ENCODE measurements at places on chromosomes 4 and X. TPM values are rescaled to one million over a fixed set of nuclear protein-coding genes. Genes with fewer than 3 reads are reported as not detected.

Gene SPARCL1
- total RNA-seq = 3.3 TPM

Gene SERPINA7
- not detected for total RNA-seq

Gene NEIL3
- total RNA-seq = 1.7 TPM

Gene CD38
- total RNA-seq = 0.15 TPM

Gene RAB33B
- 11.4 TPM for total RNA-seq

Gene IBSP
- total RNA-seq = not detected

Gene PLP1
- total RNA-seq = 9.6 TPM

Gene NDP
- total RNA-seq = not detected

Gene SOX3
- total RNA-seq = 0.49 TPM

Gene GDPD2
- 0.13 TPM for total RNA-seq

Gene PRSS12
- total RNA-seq = 0.77 TPM

- DNase-seq = no peak
Measured at GRCh38 chrX:21699136-21699535, 41.0 kb upstream of the KLHL34 start.

GRCh38 chr4:132284910-132285426 lies 864.1 kb upstream of the PCDH10 start:
- no peak for DNase-seq

DNA sequence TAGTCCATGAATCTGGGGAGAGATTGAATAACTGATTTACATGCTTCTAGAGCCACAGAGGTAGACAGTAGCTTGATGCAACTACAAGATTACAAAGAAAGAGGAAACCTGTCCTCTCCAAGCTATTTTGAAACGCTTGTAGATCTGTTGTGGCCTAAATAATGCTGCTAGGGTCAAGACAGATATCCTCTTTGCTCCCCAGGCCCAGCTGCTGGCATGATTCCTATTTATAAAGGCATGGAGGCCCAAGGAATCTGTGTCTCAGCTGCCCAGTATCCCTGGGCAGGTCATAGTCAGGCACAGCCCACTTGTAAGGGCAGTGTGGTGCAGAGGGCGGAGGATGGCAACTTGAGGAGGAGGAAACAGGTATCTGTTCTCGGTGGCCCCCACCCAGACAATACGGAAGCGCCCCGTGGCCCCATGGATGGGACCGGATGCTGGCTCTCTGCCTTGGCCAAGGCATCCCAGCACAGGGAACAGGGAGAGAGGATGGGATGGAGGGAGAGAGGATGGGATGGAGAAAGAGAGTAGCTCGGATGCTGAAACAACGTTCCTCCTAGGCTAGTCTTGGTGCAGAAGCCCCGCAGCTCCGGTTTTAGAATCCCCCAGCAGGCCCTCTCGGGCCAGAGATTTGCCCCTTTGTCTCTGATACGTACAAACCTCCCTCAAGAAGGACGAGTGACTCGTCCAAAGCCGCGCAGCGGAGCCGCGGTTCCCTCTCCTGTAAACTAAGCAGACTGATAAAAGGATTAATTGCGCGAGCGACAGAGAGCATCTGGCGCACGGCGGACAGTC lies 767 bp upstream of the SMIM20 start:
- peak; percentile 24 for DNase-seq

- no peak for DNase-seq
Measured at GRCh38 chrX:40644176-40644575, 3.2 kb downstream of the CXorf38 start.

DNA sequence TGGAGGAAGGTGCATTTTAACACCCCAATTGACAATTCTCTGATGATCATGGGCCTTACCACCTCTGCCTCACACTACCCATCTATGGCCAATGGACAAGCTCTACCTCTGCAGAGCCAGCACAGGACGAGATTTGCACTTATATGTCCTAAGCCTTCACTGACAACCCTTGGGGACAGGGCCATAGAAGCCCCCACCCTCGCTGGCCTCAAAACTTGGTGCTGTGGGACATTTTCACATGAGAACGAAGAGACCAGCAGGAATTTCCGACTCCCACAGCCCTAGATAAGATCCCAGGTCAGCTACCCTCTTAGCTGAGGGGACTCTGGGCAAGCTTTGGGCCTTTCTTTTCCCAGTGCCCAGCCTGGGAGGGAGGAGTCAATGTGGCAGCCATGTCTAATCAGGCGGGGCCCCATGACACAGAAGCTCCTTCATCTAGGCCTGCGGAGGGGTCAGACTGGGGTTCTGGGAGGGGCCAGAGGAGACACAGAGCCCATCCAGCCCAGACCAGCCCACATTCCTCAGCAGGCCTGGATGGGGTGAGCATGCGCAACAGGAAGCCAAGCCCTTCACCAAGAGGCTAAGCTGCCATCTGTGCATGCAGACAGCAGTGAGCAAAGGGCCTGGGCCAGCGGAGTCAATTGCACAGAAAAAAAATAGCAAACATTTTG lies 12.1 kb downstream of the PJA1 start:
- DNase-seq = no peak

- no peak for DNase-seq
Measured at GRCh38 chrX:74009041-74009440, 294.9 kb upstream of the ZCCHC13 start.

DNA sequence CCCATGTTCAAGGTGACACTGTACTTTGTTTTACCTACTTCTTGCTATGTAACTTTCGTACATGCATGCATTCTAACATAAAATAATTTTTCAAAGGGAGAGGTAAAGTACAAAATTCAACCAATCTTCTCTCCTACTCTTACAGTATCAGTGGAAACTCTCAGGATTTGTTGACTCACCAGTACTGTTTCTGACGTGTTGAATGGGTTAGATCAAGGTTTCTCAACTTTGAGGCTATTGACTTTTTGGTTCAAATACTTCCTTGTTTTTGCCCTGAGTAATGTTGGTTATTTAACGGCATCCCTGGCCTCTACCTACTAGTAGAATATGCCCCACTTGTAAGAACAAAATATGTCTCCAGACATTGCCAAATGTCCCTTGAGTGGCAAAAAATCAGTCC lies 94.6 kb upstream of the SMAD1 start:
- no peak for DNase-seq

GRCh38 chr4:111266937-111267336 lies 644.1 kb upstream of the PITX2 start:
- DNase-seq = no peak

- DNase-seq = no peak
Measured at GRCh38 chrX:151703487-151703886, 8.2 kb downstream of the PRRG3 start.

DNA sequence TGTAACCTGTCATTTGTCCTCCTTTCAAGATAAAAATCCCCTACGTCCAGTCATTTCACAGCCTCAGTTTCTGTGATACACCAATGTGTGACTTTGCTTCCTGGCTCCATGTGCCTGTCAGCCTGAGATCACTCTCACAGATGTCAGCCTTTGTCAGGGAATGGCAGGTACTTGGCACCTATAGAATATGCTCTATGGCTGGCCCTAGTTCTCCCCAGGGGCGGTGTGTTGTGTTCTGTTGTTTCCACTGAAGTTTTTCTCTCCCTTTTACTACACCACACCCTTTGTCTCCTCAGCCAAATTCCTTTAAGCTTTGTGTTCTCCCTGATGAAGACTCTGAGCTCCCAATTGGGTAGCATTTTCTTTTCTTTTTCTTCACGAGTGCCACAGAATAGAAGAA lies 81.7 kb downstream of the ALPK1 start:
- no peak for DNase-seq

- no peak for DNase-seq
Measured at GRCh38 chr4:4614925-4615678, 73.3 kb upstream of the STX18 start.

GRCh38 chrX:15864629-15865028 lies 10.0 kb upstream of the AP1S2 start:
- DNase-seq = no peak

GRCh38 chr4:42398871-42399331 lies 1.6 kb downstream of the SHISA3 start:
- no peak for DNase-seq

DNA sequence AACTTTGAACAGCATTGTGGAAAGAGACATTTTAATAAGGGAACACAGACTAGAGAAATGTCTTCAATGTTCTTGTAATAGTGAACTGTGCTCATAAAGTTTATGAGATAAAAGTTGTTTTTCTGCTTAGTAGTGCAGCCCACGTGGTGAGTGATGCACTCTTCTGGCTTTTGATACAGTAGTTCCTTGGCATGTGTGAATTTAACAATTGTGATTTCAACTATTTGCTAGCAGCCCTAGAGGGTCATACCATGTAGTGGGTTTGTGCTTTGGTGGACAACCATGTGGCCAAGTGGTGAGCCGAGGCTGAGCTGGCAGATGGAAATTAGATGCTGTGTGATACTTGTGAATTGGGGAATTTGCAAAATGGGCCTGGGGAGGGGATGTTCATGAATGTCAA lies 116.2 kb upstream of the SLC4A4 start:
- DNase-seq = no peak

- no peak for DNase-seq
Measured at GRCh38 chr4:48133669-48134068, 381 bp downstream of the TXK start.

DNA sequence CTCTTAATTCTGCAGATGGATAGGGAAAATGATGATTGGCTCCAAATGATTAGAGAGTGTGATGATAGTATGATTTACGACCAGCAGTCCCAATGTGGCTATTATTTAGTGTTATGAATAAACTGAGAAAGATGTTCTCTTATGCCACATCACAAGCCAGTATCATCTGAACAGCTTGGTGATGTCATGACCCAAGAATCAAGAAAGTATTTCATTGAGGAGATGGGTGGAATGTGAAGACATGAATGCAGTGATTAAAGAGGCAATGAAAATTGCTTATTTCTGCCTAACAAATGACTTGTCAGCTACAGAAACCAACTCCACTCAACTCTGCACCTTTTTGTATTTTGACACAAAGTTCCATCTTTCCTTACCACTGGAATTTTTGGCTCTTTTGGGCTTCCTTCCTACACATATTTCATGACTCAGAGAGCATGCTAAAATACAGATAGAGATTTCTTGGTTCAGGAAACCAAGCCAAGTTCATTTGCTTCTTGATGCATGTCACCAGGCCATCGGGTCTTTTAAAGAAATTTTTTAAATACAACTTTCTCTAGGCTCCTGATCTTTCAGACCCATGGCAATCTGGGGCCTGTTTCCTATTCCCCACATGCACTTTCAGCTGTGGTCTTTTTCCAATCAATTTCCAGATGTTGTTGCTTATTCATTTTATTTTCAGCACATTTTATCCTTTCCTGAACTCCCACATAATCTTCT lies 174.2 kb downstream of the HHIP start:
- no peak for DNase-seq

Measured in endothelial cell (in vitro differentiated cells).